ENCODE measurements at places on chromosomes 13 and 19.
A peak's percentile ranks its signal among the peaks of the same experiment; 100 is the strongest.

- no peak for DNase-seq
These were observed 40.5 kb upstream of the RCBTB2 start for GRCh38 chr13:48573213-48574007.

DNA sequence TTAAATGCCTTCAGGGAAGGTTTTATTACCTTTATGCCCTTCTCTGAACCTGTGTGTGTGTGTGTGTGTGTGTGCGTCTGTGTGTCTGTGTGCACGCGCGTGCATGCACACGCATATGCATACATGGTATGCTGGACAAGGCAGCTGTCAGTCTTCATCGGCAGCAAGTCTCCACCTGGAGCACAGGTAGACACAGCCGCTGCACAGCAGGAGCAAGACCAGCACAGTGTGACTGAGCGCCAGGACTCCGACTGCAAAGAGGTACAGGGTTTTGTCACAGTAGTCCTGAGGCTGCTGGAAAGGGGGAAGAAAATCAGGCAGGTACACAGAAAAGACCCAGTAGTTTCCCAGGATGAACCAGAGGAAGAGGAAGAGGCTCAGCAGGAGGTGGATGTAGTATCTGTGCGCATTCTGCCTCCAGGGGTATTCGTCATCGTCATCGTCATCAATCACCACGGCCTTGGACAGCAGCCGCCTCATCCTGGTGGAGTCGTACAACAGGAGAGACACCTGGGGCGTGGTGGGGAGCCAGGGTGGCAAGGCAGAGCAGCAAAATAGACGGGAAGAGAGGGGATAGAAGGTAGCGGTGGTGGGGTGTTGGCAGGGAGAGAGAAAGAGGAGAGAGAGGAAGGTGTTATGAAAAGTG, 12.8 kb upstream of the DHRS12 start:
- no peak for DNase-seq

DNA sequence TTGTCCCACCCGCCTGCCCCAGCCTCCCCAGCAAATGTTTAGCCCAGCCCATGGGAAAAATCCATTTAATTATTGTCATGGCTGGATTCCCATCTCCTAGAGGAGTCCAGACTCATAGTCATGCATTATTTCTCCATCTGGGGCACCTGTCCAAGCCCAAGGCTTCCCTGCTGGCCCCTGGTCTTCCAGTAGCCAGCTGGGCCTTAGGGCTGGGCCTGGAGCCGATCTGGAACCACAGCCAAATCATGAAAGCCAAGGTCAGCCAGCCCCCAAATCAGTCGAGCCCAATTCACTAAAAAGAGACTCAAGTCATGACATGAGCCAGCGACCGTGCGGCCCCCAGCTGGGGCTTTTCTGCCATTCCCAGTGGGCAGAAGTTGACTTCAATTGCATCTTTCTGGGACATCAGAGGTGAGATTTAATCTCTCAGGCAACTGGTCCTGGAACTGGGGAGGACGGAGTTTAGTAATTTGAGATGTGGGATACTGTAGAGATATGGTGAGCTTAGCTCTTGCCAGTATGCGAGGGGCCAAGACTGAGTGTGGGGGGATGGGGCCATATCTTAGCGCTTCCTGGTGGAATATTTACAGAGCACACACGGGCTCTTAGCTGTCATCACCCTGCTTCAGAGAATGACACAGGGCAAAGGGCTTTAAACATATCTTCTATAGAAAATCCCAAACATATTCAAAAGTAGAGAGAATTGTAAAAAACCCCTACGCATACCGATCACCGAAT, 9.4 kb upstream of the PGLYRP2 start:
- peak; percentile 30 for DNase-seq

GRCh38 chr19:35828692-35829301, 16.2 kb upstream of the PRODH2 start:
- peak; percentile 87 for DNase-seq

GRCh38 chr13:99505814-99506269, 4.6 kb downstream of the TM9SF2 start:
- DNase-seq, result no peak

GRCh38 chr13:34037636-34038540, 219.9 kb downstream of the RFC3 start:
- peak; percentile 11 for DNase-seq

- peak; percentile 9 for DNase-seq
These were observed 15.4 kb upstream of the MATK start for GRCh38 chr19:3801412-3802096.

GRCh38 chr19:46515879-46516350, 20.2 kb upstream of the PNMA8B start:
- DNase-seq, result no peak

GRCh38 chr13:48819376-48819775, 156.3 kb upstream of the FNDC3A start:
- DNase-seq, result no peak

DNA sequence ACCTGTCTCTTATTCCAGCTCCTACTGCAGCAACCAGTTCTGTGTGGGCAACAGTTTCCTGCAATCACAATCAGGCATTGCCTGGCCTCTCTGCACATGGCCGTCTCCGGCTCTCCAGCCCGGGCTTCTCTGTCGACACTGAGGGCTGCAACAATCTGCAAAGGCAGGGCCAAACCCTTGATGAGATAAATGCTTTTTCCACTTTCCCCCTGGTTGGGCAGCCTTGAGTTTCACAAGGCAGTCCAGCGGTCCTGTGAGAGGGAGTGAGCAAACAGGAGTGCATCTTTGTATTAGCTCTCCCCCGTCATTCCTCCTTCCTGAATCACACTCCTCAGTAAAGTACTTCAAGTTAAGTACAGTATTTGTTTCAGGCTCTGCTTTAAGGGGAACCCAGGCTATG, 40.7 kb upstream of the VWA8 start:
- DNase-seq, result peak; percentile 6

GRCh38 chr13:111648885-111649284, 328.4 kb downstream of the TEX29 start:
- DNase-seq, result no peak

- DNase-seq, result no peak
These were observed 6.9 kb downstream of the RAB8A start for GRCh38 chr19:16118489-16119033.

- DNase-seq, result no peak
These were observed 4.5 kb downstream of the CDC37 start for GRCh38 chr19:10398819-10399218.

GRCh38 chr13:33033986-33034385, 17.8 kb downstream of the KL start:
- DNase-seq, result no peak

DNA sequence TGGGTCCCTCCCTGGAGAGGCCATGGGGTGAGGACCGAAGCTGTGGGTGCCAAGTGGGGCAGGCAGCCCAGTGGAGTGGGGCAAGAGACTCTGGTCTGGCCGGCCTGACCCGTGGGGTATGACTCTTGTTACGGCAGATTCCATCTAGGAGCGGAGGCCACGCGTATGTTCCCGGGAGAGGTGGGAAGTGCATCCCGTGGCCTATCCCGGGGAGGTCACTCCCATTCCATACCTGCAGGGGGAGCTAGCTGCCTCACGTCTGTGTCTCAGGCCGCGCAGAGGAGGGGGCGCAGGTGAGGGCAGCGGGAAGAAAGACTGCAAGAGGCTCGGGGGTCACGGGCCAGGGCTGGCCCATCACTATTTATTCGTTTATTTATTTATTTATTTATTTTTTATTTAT, 4.9 kb downstream of the CSNK1G2 start:
- DNase-seq, result no peak

GRCh38 chr13:64327505-64328194, 2902.5 kb downstream of the PCDH9 start:
- no peak for DNase-seq

DNA sequence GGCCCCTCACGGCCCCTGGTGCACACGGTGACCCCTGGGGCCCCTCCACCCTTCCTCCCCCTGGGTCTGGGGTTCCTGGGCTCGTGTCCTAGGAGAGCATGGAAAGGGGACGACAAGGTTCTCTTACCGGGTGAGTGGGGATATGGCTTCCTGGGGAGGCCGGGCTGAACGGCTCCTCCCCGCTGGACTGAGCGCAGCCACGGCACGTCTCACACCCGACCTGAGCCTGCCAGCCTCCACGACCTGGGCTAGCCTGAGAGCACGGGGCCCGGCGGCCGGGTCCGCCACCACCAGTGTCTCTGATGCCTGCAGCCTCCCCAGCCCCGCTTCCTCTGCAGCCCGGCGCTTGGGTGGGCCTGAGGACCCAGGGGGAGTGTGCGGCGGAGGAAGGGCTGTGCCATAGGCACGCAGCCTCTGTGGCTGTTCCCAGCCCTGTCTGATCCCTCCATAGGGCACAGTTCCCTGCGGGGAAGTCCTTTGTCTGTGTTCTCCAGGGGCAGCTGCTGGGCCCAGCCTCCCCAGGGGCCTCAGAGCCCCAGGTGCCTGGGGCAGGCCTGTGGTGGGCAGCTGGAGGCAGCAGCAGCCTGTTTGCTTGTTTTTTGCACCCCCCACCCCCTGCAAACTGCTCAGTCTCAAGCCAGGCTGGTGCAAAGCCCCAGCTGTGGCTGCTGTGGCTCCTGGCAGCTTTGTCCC, 15.0 kb downstream of the PLIN4 start:
- no peak for DNase-seq

DNA sequence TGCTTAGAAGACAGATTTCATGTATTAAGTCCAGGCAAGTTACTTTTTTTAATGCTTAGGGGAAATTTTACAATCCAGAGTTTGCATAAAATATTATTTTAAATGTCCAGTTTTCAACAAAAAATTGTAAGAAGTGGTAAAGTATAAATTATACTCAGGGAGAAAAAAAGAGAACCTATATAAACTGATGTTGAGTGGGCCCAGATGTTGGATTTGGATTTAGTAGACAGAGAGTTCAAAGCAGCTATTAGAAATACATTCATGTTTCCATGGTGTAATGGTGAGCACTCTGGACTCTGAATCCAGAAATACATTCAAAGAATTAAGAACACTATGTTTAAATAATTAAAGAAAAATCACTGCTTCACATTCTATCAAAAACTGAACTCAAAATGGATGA, 349.9 kb upstream of the ZNF507 start:
- DNase-seq, result no peak

GRCh38 chr19:1874554-1875185, 10.6 kb downstream of the ABHD17A start:
- DNase-seq, result no peak

- DNase-seq, result no peak
These were observed 29.3 kb downstream of the ZNF566 start for GRCh38 chr19:36460046-36460445.

DNA sequence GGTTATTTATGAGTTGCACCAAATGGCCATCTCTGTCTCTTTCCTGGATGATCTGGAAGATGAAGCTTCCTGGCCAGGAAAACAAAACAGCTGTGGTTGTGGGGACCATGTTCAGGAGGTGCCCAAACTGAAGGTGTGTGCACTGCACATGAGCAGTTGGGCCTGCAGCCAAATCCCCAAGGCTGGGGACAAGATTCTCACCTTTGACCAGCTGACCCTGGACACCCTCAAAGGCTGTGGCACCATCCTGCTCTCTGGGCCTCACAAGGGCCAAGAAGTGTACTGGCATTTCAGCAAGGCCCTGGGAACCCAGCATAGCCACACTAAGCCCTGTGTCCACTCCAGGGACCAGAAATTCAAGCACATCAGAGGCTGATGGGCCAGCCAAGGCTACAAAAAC, 84.2 kb downstream of the KCNRG start:
- no peak for DNase-seq

DNA sequence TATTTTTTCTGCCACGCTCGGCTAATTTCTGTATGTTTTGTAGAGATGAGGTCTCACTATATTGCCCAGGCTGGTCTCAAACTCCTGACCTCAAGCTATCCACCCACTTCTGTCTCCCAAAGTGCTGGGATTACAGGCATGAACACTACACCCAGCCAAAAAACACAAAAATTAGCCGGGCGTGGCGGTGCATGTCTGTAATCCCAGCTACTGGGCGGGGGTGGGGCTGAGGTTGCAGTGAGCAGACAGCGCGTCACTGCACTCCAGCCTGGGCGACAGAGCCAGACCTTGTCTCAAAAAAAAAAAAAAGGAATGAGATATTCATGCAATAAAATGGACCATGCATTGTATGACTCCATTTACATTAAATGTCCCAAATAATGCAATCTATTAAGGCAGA, 32.2 kb downstream of the VASP start:
- DNase-seq, result no peak

DNA sequence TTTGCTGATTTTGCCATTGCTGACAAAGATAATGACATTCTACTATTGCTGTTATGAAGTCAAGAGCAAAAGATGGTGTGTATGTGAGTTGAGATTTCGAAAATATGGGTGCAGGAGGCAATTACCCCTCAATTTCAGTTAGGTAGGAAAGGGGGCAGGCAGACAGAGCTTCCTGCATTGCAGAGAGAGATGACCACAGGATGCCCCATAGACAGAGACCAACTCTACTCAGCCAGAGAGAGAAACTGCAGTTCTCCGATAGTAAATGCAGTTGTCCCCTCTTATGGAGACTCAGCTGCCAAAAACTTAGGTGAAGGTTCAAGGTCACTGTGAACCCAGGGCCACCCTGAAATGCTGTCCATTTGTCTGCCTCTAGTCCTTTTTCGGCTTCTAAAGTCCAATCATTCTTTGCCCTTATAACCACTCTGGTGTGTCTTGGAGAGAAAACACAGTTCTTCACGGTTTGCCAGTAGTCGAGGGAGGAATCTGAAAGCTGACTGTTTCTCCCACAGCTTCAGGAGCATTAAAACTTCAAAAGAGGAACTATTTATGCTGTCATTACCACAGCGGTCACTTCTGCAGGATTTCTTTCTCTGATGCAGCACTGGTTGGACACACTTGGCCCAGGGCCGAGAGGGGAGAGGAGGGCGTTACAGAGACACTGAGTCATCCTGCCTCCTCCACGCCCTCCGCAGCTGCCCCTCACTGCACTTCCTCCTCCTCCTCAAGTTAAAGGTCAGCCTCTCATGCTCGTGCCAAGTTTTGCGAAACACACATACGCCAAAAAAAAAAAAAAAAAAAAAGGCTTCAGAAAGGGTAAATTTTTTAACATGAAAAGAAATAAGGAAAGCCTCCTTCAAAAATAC, 264.3 kb downstream of the FOXO1 start:
- DNase-seq, result peak; percentile 94

DNA sequence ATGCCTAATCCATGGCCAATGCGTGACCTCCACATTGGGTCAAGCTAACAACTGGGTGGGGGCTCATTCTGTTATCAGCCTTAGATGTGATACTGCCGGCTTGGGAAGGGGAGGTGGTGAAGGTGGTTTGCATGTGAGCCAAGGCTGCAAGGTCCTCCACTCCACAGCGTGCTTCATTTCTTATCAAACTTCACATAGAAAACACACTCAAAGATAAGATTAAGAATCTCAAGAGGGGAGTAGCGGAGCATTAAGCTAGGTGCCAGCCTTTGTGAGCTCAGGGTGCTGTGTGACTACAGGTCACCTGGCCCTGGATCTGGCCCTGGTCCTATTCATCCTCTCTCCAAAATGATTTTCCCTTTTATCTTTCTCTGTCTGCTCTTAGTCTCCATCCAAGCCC, 13.3 kb upstream of the ARGLU1 start:
- DNase-seq, result no peak

- DNase-seq, result peak; percentile 97
These were observed at the start of the genes BRCA2 and ZAR1L for GRCh38 chr13:32315238-32316027. TSS of gene BRCA2 (plus strand) at chr13:32315508. CDS start at chr13:32316461, 953 bp downstream. TSS of gene ZAR1L (minus strand) at chr13:32315363. CDS start at chr13:32311925, 3,438 bp downstream.

GRCh38 chr13:52156724-52157261, 2.6 kb downstream of the NEK3 start:
- no peak for DNase-seq
